Peyer's patch (tissue), 4 donors: ENCODE measurements at places on chromosomes 2 and 18.

DNA sequence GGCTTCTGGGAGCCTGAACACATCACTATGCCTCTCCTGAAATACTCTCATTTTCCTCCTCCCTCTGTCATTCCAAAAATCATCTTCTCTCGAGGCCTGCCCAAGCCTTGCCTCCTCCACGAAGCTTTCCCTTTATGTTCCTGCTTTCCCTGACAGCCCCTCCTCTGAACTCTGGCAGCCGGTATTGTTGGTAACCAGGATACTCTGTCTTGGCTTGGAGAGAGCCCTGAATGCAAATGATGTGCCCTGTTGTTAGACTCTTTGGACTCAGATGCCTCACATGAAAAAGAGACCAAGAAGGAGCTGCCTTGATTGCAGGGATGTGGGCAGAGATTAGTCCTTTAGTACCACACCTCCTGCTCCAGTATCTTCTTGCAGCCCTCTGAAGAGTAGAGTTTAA is 138.5 kb upstream of the DLX2 start:
- no peak overlapping the region for H3K27ac ChIP-seq
- no peak overlapping the region for H3K4me3 ChIP-seq
- DNase-seq: no peak
- H3K27me3 ChIP-seq: no peaks in the 10 kb centered on the region

DNA sequence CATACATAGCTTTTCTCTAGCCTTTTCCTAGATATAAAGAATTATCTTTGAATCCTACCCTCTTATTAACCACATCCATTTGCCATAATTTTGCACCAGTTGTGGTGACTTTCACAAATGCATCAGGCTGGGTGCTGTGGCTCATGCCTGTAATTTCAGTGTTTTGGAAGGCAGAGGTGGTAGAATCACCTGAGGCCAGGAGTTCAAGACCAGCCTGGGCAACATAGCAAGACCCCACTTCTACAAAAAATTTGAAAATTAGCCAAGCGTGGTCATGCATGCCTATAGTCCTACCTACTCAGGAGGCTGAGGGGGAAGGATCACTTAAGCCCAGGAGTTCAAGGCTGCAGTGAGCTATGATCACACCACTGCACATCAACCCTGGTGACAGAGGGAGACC is 672.4 kb upstream of the CHAC2 start:
- no peak overlapping the region for H3K4me3 ChIP-seq
- H3K36me3 ChIP-seq: no peaks in the 10 kb centered on the region
- no peak overlapping the region for H3K27ac ChIP-seq
- DNase-seq: no peak

DNA sequence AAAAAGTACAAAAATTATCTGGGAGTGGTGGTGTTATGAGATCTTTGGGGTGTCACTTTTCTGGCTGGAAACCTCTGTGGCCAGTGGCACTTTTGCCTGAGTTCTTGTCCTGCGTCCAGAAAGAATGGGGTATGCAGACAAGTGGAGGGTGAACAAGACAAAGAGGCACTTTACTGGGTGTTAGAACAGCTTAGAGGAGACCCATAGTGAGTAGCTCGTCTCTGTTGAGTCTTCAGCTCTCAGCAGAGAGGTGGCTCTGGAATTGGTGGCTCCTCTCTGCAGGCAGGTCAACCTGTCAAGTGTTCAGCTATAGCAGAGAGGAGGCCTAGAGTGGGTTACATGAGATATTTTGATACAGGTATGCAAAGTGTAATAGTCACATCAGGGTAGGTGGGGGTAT is 26.1 kb downstream of the CRYGD start:
- H3K27me3 ChIP-seq: no peaks in the 10 kb centered on the region
- no peaks in the 10 kb centered on the region for H3K36me3 ChIP-seq
- H3K4me1 ChIP-seq: no peaks in the 10 kb centered on the region
- no peak for DNase-seq

DNA sequence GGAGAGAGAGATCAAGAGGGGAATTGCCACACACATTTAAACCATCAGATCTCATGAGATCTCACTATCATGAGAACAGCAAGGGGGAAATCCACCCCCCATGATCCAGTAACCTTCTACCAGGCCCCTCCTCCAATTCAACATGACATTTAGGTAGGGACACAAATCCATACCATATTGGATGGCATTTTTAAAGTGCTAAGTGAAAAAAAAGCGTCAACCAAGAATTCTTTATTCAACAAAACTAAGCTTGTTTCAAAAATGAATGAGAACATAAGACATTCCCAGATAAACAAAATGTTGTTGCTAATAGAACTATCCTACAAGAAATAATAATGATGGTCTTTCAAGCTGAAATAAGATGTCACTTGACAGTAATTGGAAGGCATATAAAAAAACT is 626.2 kb upstream of the LRRTM1 start:
- H3K27me3 ChIP-seq: no peaks in the 10 kb centered on the region
- H3K27ac ChIP-seq: no peak overlapping the region
- no peaks in the 10 kb centered on the region for H3K36me3 ChIP-seq
- no peak overlapping the region for H3K4me3 ChIP-seq
- H3K4me1 ChIP-seq: no peaks in the 10 kb centered on the region
- DNase-seq: no peak

GRCh38 chr18:23835506-23835905 is 146.3 kb downstream of the LAMA3 start:
- H3K4me3 ChIP-seq: no peak overlapping the region
- H3K4me1 ChIP-seq: no peaks in the 10 kb centered on the region
- H3K36me3 ChIP-seq: no peaks in the 10 kb centered on the region
- no peak for DNase-seq
- no peak overlapping the region for H3K27ac ChIP-seq

GRCh38 chr2:105521616-105522015 is 122.8 kb upstream of the FHL2 start:
- H3K27ac ChIP-seq: no peak overlapping the region
- no peaks in the 10 kb centered on the region for H3K36me3 ChIP-seq
- no peak overlapping the region for H3K4me3 ChIP-seq

GRCh38 chr2:45000921-45001868 is 8.1 kb downstream of the SIX2 start:
- H3K36me3 ChIP-seq: no peaks in the 10 kb centered on the region
- H3K4me3 ChIP-seq: peak overlapping the region; percentile 25
- no peak for DNase-seq
- no peak overlapping the region for H3K27ac ChIP-seq

- no peak overlapping the region for H3K27ac ChIP-seq
- H3K4me3 ChIP-seq: no peak overlapping the region
- H3K4me1 ChIP-seq: no peaks in the 10 kb centered on the region
- no peaks in the 10 kb centered on the region for H3K27me3 ChIP-seq
- no peak for DNase-seq
Measured at GRCh38 chr2:15293262-15293937, 267.7 kb downstream of the NBAS start.

DNA sequence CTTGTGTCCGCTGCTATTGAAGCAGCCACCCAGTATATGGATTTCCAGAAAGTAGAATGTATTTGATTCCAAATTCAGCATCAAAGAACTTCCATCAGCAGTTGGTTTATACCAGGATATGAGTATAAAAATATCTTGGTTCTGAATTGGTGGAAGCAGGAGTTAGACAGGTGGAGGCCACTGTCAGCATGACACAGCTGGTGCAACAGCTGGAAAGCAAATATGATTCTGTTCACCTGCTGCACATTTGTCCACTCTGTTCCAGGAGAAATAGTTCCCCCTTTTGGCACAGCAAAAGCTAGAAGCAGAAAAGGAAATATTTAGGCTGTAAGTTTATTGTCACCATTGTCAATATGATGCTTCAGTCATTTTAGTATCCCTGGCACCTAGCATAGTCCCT is 41.2 kb downstream of the KIAA2012 start:
- H3K27ac ChIP-seq: no peak overlapping the region
- no peaks in the 10 kb centered on the region for H3K36me3 ChIP-seq
- no peaks in the 10 kb centered on the region for H3K27me3 ChIP-seq
- DNase-seq: no peak
- H3K4me1 ChIP-seq: no peaks in the 10 kb centered on the region
- H3K4me3 ChIP-seq: no peak overlapping the region

DNA sequence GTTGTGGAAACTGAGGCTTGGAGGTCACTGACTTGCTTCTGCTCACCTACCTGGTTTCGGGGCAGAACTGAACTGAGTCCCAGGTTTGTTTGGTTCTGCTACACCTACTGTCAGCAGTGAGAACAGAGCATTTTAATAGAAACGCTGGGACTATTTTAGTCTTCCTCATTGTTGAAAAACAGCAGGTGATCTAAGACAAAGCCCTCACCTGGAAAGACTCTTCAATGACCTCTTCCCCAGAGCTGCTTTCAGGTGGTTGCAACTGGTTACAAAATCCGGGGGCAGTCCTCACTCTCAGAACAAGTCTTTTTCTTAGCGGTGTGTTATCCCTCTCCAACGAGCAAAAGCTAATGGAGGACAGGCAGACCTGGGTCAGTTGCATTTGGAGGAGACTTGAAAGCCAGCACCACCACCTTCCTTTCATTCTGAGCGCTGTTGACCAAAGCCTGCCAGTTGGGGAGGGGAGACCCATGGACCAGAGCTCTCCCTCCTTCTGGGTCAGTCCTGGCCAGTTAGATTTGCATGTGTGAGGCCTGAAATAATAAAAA is 217.0 kb downstream of the NCK2 start:
- H3K4me1 ChIP-seq: no peaks in the 10 kb centered on the region
- no peak overlapping the region for H3K27ac ChIP-seq
- no peak for DNase-seq
- H3K36me3 ChIP-seq: no peaks in the 10 kb centered on the region
- H3K27me3 ChIP-seq: no peaks in the 10 kb centered on the region

GRCh38 chr2:179250848-179251504 is 13.7 kb downstream of the SESTD1 start:
- no peak overlapping the region for H3K27ac ChIP-seq
- DNase-seq: no peak
- H3K27me3 ChIP-seq: no peaks in the 10 kb centered on the region

GRCh38 chr18:50981381-50981780 is 13.5 kb downstream of the ELAC1 start:
- no peaks in the 10 kb centered on the region for H3K27me3 ChIP-seq
- no peaks in the 10 kb centered on the region for H3K36me3 ChIP-seq
- H3K4me1 ChIP-seq: no peaks in the 10 kb centered on the region
- H3K4me3 ChIP-seq: no peak overlapping the region
- no peak overlapping the region for H3K27ac ChIP-seq

GRCh38 chr2:44705876-44706480 is 235.5 kb upstream of the SIX3 start:
- H3K27me3 ChIP-seq: no peaks in the 10 kb centered on the region
- DNase-seq: no peak
- no peaks in the 10 kb centered on the region for H3K4me1 ChIP-seq
- no peaks in the 10 kb centered on the region for H3K36me3 ChIP-seq
- H3K4me3 ChIP-seq: no peak overlapping the region
